ENCODE measurements at places on chromosomes 6 and 20.
A peak's percentile ranks its signal among the peaks of the same experiment; 100 is the strongest.

DNA sequence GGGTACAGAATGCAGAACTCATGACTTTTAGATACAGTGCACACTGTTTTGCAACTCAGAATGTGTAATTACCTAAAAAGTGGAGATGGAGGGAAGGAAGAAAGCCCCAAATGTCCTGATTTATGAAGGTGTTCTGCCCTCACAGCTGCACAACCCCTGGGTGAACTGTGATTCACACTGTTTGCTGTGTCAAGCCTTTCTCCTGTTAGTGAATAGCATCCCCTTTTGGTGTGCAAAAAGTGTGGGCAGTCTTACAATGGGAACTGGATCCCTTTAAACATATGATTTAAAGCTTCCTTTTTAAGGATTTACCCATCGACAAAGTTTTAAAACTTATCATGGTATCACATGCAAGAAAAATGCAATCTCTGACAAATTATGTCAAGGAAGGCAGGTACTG, 633.4 kb upstream of the EPHA7 start:
- no peaks in the 10 kb centered on the region for H3K36me3 ChIP-seq
- no peak overlapping the region for H3K27ac ChIP-seq
- H3K4me3 ChIP-seq, result no peak overlapping the region
- H3K4me1 ChIP-seq, result no peaks in the 10 kb centered on the region
- DNase-seq, result no peak

DNA sequence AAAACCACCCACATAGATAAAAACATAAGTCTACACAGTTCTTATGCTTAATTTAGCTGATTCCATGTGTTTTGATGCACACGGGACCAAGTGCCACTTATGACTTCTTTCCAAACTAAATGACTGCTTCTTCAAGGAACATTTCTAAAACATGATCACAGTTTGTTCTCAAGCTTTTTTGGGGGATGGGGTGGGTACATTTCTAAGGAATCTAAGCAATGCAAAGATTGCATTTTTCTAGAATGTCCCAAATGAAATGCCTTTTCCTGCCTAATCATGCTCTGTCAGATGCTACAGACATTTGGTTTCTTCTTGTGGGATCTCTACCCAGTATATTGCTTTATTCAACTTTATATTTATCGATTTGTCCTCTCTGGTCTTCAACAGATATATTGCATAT, 496.8 kb upstream of the JAG1 start:
- no peak overlapping the region for H3K27ac ChIP-seq
- H3K27me3 ChIP-seq, result no peaks in the 10 kb centered on the region
- no peaks in the 10 kb centered on the region for H3K36me3 ChIP-seq
- H3K4me3 ChIP-seq, result no peak overlapping the region
- H3K4me1 ChIP-seq, result no peaks in the 10 kb centered on the region

- peaks cover 18% of the 10 kb centered on the region for H3K27me3 ChIP-seq
- H3K4me1 ChIP-seq, result no peaks in the 10 kb centered on the region
- no peaks in the 10 kb centered on the region for H3K36me3 ChIP-seq
- no peak overlapping the region for H3K27ac ChIP-seq
These were observed 10.6 kb downstream of the TCF21 start for GRCh38 chr6:133899556-133899955.

DNA sequence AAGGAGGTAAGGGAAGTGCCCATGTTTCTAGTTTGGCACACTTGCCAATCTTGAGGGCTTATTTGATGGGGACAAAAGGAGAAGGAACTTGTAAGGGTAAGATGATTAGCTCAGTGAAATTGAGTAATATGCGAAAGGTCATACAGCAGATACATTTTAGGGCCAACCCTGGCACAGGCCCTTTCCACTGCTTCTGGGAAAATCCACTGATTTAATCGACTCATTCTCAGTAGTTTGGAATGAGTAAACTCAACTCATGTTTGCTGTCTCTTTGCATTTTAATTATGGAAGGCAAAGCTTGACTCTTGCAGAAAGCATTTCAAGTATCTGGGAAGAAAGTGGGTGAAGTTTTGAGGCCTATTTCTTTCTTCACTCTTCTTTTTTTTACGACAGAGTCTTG, 20.0 kb downstream of the PHF20 start:
- H3K27ac ChIP-seq, result no peak overlapping the region
- H3K36me3 ChIP-seq, result no peaks in the 10 kb centered on the region
- no peak for DNase-seq
- H3K4me1 ChIP-seq, result no peaks in the 10 kb centered on the region

- no peaks in the 10 kb centered on the region for H3K4me1 ChIP-seq
- H3K27ac ChIP-seq, result no peak overlapping the region
- no peak overlapping the region for H3K4me3 ChIP-seq
- no peaks in the 10 kb centered on the region for H3K27me3 ChIP-seq
- H3K36me3 ChIP-seq, result no peaks in the 10 kb centered on the region
These were observed 80.8 kb upstream of the BEND3 start for GRCh38 chr6:107196152-107196551.

DNA sequence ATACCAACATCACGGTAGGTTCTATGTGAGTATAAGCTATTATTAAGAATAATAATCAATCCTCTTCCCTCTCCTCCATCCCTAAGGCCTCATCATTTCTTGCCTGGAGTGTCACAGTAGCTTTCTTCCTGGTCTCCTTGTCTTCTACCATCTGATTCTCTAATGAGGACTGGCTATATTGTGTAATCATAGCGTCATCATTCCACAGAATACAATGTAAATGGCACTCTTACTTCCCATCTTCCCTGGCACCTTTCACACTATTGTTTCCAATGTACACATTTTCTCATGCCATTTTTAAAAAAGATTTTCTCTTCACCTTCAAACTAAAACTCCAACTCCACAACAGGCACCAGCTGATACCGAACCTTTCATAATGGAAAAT, 2.2 kb upstream of the BTN3A2 start:
- peaks cover 23% of the 10 kb centered on the region for H3K4me1 ChIP-seq
- no peak for DNase-seq
- no peaks in the 10 kb centered on the region for H3K27me3 ChIP-seq
- no peak overlapping the region for H3K4me3 ChIP-seq
- no peak overlapping the region for H3K27ac ChIP-seq

DNA sequence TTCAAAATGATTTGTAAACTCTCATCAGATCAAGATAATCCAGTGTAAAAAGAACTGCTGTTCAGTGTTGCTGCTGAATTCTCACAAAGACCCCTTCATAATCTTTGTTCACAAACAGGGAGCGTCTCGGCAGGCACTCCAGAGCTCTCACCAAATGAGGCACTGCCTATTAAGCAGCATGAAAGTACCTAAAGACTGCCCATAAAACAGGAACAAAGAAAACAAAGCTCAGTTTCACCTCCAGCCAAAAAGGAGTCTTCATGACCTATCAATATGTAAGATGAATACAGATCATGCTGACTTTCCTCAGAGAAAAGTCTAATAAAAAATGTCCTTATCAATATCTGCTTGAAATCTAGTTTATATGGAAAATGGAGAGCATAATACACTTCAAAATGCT, 41.8 kb downstream of the GPR63 start:
- H3K27me3 ChIP-seq, result no peaks in the 10 kb centered on the region
- no peak overlapping the region for H3K4me3 ChIP-seq
- no peaks in the 10 kb centered on the region for H3K36me3 ChIP-seq
- no peaks in the 10 kb centered on the region for H3K4me1 ChIP-seq

- H3K27ac ChIP-seq, result no peak overlapping the region
- DNase-seq, result no peak
- H3K4me3 ChIP-seq, result no peak overlapping the region
- H3K4me1 ChIP-seq, result peaks cover 6% of the 10 kb centered on the region
These were observed 25.2 kb downstream of the GPX6 start for GRCh38 chr6:28490205-28490890.

GRCh38 chr6:109465772-109466171, 10.2 kb upstream of the MICAL1 start:
- peaks cover 45% of the 10 kb centered on the region for H3K36me3 ChIP-seq
- H3K4me3 ChIP-seq, result no peak overlapping the region
- H3K27me3 ChIP-seq, result no peaks in the 10 kb centered on the region

DNA sequence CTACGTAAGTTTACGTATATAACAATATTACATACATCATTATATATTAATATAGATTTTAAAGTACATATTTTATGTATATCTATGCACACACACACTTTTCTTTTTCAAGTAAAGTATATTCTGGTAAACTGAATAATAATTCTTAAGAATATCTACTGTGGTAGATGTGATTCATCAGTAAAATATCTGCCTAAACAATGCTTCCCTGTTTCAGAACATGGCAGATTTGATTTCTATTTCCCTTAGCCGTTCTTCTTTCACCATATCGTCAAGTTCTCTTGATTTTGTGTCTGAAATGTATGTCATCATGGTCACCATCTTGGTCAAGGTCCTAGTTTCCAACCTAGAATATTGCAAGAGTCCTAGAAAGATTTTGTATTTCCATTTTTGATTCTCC, 195.6 kb downstream of the HDGFL1 start:
- H3K27me3 ChIP-seq, result no peaks in the 10 kb centered on the region
- H3K36me3 ChIP-seq, result no peaks in the 10 kb centered on the region
- DNase-seq, result no peak

DNA sequence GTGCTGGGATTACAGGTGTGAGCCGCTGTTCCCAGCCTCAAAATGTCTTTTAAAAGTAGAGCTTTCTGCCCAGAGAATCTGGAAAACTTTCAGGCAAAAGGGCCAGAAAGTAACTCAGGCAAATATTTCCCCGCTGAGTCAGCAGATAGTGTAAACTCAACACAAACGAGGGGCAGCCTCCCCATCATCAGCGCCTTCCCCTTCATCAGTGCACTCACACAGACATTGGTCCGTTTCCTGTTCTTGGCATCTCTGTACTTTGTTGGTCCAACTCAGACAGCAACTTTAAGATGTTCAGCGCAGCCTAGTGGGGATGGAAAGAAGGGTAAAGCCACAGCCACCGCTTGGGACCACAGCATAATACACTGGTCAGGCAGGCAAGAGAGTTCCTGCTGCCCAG, 69.5 kb downstream of the CSE1L start:
- peaks cover 38% of the 10 kb centered on the region for H3K36me3 ChIP-seq
- H3K27me3 ChIP-seq, result no peaks in the 10 kb centered on the region
- no peak overlapping the region for H3K27ac ChIP-seq
- no peaks in the 10 kb centered on the region for H3K4me1 ChIP-seq
- DNase-seq, result no peak
- no peak overlapping the region for H3K4me3 ChIP-seq

- DNase-seq, result no peak
- no peaks in the 10 kb centered on the region for H3K36me3 ChIP-seq
- peaks cover 14% of the 10 kb centered on the region for H3K27me3 ChIP-seq
- H3K4me3 ChIP-seq, result no peak overlapping the region
- no peaks in the 10 kb centered on the region for H3K4me1 ChIP-seq
These were observed 62.3 kb downstream of the TRMT6 start for GRCh38 chr20:5888041-5888440.

GRCh38 chr6:4910037-4910760, 93.6 kb downstream of the RPP40 start:
- no peak overlapping the region for H3K27ac ChIP-seq
- no peak for DNase-seq
- H3K27me3 ChIP-seq, result no peaks in the 10 kb centered on the region
- no peaks in the 10 kb centered on the region for H3K36me3 ChIP-seq

DNA sequence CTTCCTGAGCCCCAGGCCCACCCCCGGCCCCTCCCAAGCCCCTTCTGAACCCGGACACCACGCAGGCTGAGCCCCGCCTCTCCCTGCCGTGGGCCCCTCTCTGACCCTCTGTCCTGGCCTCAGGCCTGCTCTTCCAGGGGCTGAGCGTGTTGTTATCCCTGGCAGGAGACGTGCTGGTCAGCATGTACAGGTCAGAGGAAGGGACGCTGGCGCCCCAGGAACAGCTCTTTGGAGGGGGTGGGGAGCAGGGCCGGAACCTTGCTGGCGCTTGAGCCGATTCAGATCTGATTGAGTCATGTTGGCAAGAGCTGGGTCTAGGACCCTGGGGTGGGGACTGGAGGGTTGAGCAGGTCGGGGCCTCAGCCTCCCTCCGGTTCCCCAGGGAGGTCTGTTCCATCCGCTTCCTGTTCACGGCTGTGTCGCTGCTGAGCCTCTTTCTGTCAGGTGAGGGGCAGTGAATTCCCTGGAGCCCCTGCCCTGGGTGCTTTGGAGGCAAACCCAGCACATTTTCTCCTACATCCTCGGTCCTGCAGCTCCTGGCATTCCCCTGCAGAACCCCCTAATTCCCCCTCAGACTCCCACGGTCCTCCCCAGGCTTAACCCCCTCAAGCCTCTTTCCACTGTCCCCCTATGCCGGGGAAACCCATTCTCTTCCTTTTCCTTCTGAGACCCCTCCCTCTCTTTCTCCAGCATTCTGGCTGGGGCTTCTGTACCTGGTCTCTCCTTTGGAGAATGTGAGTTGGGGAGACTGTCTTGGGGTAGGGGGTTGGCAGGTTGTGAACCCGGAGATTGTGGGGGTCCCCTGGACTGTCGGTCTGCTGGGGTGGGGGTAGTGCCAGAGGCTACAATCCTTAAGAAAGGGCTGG, 2.0 kb downstream of the SPAG4 start:
- no peak for DNase-seq
- no peaks in the 10 kb centered on the region for H3K36me3 ChIP-seq
- peaks cover 42% of the 10 kb centered on the region for H3K4me1 ChIP-seq
- peak overlapping the region; percentile 79 for H3K27ac ChIP-seq
- peak overlapping the region; percentile 70 for H3K4me3 ChIP-seq

GRCh38 chr20:31841928-31842327, 3.5 kb downstream of the FOXS1 start:
- no peak overlapping the region for H3K27ac ChIP-seq
- no peaks in the 10 kb centered on the region for H3K27me3 ChIP-seq
- DNase-seq, result no peak
- no peak overlapping the region for H3K4me3 ChIP-seq
- H3K36me3 ChIP-seq, result no peaks in the 10 kb centered on the region
- peaks cover 44% of the 10 kb centered on the region for H3K4me1 ChIP-seq
